ENCODE measurements at places on chromosomes 5 and 9. TPM values are rescaled to one million over a fixed set of nuclear protein-coding genes. Genes with fewer than 3 reads are reported as not detected.

- DNase-seq, result no peak
These were observed 93.8 kb downstream of the VPS13A start for GRCh38 chr9:77271023-77271690.

- no peak for DNase-seq
These were observed 6.2 kb downstream of the PARP8 start for GRCh38 chr5:50672663-50673062.

GRCh38 chr9:126056312-126057021, 270.2 kb upstream of the MVB12B start:
- DNase-seq, result no peak

- DNase-seq, result no peak
These were observed 180.4 kb downstream of the GAS1 start for GRCh38 chr9:86766912-86767311.

GRCh38 chr9:127163409-127163808, 41.0 kb upstream of the ANGPTL2 start:
- DNase-seq, result no peak

DNA sequence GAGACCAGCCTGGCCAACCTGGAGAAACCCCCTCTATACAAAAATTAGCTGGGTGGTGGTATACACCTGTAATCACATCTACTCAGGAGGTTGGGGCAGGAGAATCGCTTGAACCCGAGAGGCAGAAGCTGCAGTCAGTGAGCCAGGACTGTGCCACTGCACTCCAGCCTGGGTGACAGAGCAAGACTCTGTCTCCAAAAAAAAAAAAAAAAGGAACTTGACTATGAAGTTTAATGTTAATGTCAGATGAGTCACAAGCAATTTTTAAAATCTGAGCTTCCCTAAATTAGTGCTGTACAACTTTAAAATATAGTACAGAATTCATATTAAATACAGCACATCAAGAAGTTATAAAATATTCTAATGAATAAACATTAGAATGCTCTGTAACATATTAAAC, 1.5 kb downstream of the MEIKIN start:
- DNase-seq, result no peak

DNA sequence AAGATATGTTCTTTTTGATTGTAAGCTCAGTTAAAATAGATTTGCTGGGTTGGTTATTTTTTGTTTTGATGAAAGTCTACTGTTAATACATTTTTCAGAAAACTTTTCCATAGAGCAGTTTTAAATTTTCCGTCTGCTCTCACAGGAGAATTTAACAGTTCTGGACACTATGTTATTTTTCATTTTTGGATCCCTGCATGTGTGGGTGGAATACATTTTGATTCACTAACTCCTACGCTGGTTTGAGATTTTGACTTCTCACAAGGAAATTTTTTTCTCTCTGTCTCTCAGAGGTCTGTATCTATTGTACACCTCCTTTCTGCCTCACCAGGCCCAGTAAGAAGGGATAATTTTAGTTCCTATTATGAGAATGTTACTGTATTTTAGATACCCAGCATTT, 502.4 kb downstream of the CDH10 start:
- no peak for DNase-seq

DNA sequence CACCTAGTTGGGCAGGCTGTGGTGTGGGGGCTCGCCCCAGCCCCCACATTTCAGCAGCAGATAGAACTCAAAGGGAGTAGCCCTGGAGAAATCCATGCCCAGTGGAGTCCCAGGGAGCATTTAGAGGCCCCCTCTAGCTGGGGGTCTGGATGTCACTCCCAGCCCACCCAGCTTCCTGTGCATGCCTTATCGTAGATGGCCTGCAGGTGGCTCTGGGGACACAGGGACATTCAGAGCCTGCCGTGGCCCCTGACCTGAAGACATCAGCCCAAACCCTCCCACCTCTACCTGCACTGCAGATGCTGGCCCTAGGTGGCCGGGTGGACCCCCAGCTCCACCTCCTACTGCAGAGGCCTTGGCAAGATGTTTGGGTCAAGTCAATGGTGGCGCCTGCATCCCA, 49.0 kb upstream of the LMX1B start:
- no peak for DNase-seq

DNA sequence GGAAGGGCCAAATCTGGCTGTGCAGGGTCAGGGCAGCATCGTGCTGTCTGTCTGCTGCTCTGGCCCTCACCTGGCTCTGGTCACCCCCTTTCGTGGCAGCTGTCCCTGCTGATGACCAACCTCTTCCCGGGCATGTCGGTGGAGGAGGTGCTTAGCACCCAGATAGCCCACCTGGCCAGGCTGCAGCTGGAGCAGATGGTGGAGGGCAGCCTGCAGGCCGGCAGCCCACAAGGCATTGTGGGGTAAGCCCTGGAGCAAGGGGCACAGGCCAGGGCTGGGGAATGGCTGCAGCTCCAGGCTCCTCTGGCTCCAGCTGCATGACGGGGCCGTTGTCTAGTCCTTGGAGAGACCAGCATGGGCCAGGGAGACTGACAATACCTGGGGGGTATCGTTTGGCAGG, 8.2 kb downstream of the TOR2A start:
- no peak for DNase-seq

DNA sequence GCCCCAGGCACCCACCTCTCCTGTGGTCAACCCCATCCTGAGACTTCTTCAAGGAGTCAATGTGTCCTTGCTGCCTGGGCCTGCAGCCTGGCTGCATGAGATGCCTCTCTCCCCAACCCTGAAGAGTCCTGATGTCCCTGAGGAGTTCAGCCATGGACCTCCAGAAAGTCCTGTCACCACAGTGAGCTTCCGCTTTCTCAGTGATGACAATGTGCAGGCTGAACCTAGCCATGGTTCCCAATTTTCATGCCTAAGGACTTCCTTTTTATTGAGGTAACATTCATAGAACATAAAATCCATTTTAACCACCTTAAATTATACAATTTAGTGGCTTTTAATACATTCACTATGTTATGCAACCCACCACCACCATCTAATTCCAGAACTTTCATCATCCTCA, 29.1 kb downstream of the DAP start:
- no peak for DNase-seq

DNA sequence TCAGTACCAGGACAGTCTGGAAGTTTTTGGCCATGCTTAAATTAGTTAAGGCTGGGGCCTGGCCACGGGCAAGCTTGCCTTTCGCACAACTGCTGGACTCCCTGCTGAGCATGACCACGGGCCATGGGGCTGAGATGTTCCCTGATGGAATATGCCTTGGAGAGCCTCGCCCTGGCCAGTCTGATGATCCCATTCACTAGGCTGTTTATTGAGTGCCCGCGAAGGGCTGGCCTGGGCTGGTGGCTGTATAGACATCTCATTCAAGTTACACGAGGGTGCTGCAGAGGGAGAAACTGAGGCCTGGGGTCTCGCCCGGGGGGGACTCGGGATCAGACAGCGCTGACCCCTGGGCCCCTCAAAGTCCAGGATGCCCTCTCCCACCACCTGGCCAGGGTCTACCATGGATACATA, 7.8 kb upstream of the RXRA start:
- no peak for DNase-seq

DNA sequence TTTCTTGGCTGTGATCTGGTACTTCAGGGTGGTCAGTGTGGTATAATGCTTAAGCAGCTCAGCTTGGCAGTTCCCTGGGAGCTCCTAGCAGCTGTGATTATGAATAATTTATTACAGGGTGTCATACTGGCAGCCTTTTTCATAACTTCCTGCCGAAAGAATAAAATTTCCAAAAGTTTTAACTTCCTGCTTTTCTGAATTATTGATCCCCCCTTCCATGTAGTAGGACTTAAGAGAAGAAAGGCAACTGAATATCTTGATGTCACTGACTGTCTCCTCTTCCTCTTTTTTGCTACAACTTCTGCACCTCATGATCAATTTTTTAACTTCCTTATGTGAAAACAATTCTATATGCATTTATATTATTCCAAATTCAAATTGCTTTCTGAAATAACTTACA, 74.3 kb upstream of the SPEF2 start:
- no peak for DNase-seq

- no peak for DNase-seq
These were observed 25.2 kb downstream of the SHC3 start for GRCh38 chr9:89153232-89154017.

GRCh38 chr5:75651575-75652238, 40.5 kb downstream of the ANKDD1B start:
- no peak for DNase-seq

DNA sequence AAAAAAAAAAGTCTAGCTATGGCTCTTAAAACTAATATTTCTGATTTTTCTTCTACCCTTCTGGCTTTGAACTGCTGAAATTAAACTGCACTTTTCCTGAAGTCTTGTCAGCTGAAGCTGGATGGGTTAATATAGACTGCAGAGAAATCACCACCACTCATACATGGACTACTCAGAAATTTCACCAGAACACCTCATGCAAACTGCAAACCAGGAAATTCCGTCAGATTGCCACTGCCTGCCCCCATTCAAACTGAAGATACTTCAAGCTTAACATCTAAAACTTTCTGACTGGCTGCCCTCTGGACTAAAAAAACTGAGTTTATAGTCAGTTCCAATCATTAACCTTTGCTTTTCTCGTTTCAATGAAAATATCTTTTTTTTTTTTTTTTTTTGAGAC, 11.6 kb upstream of the ANXA2R start:
- DNase-seq, result no peak

DNA sequence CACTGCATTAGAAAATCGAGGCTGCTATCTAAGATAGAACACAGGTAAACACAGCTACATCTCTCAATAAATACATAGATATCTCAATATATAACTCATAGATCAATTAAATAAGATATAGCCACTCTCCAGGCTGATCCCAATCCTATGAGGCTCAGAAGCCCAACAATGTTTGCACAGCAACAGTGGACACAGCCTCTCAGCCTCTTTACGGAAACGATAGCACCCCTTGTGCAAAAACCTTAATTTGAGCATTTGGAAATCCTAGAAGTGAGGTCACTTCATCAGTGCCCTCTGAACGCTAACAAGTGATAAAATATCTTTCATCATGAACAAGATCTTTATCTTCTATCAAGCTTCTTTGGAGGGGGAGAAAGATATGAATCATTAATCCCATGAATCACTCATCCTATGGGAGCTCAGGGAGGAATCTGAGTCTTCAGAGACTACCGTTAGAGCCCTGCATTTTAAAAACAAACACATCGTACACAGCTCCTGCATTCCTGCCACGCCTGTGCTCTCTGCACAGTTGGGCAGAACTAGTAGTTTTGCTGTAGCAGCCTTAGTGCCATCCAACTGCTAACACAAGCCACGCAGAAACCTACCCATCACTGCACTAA, 71.4 kb downstream of the MED27 start:
- DNase-seq, result no peak

DNA sequence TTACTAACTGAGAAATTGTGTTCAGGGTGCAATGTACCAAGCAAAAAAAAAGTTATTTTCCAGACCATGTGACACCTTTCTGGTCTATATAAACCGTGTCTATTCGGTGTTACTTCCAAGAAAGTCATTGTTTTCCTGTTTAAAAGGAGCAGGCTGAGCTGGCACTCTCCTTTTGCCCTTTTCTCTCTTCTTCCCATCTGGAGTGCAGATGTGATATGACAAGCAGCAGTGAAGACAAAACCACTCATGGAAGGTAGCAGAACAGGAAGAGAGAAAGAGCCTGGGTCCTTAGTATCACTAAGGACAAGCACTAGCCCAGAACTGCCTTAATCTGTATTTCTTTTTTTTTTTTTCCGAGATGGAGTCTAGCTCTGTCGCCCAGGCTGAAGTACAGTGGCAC, 25.6 kb downstream of the LYRM7 start:
- no peak for DNase-seq

- no peak for DNase-seq
These were observed 18.6 kb upstream of the MED10 start for GRCh38 chr5:6396836-6397535.

- no peak for DNase-seq
These were observed 447 bp downstream of the UBLCP1 start for GRCh38 chr5:159263569-159263905.

DNA sequence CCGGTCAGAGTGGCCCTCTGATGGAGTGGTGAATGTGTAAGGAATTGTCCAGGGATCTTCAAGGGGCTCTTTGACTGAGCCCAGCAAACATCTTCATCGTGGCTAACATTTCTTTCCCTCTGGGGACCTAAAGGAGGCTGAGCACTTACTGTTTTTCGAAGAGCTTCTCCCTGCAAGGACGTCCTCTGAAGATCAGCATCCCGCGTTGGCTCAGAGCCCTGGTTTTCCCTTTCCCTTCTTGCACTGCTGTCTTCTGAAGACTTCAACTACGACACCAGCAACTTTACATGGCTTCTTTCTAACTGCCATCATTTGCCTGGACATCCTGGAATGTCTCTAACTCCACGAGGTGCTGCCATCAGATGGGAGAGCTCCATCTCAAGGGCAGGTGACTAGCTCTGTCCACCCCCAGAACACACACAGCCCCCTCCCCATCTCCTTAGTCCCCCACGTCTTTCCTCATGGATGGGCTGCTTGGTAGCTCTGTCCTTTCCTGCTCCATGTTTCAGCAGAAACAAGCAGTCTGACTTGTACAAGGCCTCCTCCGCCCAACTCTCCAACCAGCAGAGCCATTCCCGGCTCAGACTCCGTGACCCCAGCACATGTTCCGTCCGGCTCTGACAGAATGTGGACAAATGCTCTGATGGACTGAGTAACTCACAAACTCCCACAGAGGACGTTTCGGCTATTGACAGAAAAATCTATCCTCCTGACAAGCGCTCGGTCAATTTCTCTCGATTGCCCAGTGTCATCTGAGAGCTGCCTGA, 17.1 kb downstream of the SHB start:
- no peak for DNase-seq

PCDHGA7 gene
- 1.0 TPM for total RNA-seq

PGM5 gene
- 48.6 TPM for total RNA-seq

PCDHB13 gene
- total RNA-seq, result 1.3 TPM

GHR gene
- 6.8 TPM for total RNA-seq

F2RL2 gene
- total RNA-seq, result 0.10 TPM

CDK7 gene
- total RNA-seq, result 35.4 TPM

PLAC8L1 gene
- not detected for total RNA-seq

FSTL4 gene
- 0.32 TPM for total RNA-seq

EPB41L4B gene
- 151 TPM for total RNA-seq

PCDHGB7 gene
- 3.3 TPM for total RNA-seq

CACFD1 gene
- 60.7 TPM for total RNA-seq
